Lung microvascular endothelial cell (primary cell): ENCODE measurements at places on chromosomes 4 and X. TPM values are rescaled to one million over a fixed set of nuclear protein-coding genes. Genes with fewer than 3 reads are reported as not detected.
A peak's percentile ranks its signal among the peaks of the same experiment; 100 is the strongest.

DNA sequence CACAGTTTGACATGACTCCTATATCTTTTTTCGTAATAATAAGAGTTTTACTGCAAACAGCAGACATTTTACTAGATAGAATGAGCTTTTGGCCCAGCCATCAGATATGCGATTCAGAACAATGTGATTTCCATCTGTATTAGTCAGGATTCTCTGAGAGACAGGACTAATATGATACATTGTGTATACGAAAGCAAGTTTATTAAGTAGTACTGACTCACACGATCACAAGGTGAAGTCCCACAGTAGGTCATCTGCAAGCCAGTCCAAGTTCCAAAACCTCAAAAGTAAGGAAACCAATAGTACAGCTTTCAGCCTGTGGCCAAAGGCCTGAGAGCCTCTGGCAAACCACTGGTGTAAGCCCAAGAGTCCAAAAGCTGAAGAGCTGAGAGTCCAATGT lies 24.1 kb downstream of the CXCL8 start:
- no peak for DNase-seq

The HAND2 gene
- not detected in 2 replicates for total RNA-seq

The TEX13C gene
- not detected in 2 replicates for total RNA-seq

DNA sequence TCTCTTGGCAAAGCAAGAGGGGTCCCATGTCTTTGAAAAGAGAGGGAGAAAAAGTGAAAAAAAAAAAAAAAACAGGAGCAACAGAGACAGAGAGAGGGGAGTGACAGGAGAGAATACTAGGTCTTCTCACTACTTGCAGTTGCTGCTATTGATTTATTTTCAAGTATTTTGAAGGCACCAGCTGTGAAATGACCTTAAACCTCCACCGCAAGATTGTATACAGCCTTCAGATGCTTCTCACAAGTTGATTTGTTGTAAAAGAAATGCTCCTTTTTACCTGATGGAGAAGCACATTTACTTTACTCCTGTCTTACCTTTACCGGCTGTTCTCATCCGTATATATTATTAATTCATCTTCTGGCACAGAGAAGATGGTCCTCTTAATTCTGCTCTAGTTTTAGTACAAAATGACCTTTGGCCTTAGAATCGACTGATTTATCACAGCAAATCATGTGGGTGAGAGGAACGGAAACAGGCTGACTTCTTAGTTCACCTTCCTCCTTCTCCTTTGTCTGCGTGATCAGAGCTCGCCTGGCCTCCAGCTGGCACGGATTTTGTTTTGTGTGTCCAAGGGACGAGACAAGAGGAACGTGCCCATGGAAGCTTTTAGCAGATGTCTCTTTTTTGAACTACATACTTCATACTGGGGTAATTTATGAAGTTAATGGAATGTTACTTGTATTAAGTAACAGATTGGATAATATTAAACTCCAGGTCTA lies 82.4 kb upstream of the PACRGL start:
- no peak for DNase-seq

DNA sequence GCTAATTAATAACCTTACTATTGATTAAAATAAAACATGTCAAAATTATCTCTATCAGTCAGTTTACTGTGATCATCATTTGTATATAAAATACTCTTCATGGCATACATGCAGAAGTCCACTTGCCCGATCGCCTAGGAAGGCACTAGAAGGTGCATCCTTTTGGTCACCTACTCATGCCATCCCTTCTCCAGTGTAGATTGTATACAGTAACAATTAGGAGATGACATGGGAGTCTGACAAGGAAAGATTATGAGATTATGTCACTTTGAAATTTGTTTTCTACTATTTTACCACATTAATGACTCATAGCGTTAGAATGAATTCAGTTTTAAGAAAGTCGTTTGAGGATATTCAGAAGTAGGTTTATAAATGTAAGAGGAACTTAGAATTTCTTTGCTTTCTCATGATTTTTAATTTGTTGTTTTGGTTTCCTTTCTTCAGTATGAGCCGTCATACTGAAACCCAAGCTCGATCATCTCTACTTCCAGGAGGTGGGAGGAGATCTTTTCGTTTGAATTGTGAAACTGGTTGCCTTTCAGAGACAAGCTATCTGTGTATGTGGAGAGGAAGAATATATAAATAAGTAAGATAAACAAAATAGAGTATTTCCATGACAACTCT lies 51.1 kb upstream of the UNC5C start:
- no peak for DNase-seq

GRCh38 chr4:68079928-68080327 lies 49.7 kb downstream of the TMPRSS11F start:
- no peak for DNase-seq

- no peak for DNase-seq
These were observed 43.6 kb upstream of the ENPP6 start for GRCh38 chr4:184261246-184261645.

The PAGE1 gene
- total RNA-seq = not detected in 2 replicates

The TCEAL3 gene
- 5.7 and 6.9 TPM in 2 replicates for total RNA-seq

The S100P gene
- 0.22 and 0.40 TPM in 2 replicates for total RNA-seq

GRCh38 chr4:149574971-149575370 lies 240.7 kb downstream of the IQCM start:
- no peak for DNase-seq

The CTSO gene
- total RNA-seq = 4.6 and 4.8 TPM in 2 replicates

The UGT2B15 gene
- total RNA-seq = not detected in 2 replicates

The EGF gene
- total RNA-seq = not detected in 2 replicates

DNA sequence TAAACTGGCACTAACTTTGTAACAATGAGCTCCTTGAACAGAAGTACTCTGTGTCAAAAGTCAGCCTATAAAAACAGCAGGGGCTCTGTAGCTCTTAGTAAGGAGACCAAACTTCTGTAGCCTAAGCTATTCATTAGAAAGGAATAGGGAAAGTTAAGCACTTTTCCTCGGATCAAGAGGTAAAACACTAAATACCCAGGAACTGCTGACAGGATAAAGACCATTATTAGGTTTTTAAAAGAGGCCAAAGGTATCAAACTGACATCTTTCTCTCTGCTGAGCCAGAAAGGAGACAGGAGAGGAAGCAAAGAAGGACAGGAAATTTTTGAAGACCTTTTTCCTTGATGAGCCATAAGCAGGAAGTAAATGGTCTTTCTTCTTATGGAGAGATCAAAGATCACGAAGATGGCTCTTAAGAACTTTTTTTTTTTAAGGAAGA lies 31.9 kb downstream of the ANAPC10 start:
- peak; percentile 19 for DNase-seq

DNA sequence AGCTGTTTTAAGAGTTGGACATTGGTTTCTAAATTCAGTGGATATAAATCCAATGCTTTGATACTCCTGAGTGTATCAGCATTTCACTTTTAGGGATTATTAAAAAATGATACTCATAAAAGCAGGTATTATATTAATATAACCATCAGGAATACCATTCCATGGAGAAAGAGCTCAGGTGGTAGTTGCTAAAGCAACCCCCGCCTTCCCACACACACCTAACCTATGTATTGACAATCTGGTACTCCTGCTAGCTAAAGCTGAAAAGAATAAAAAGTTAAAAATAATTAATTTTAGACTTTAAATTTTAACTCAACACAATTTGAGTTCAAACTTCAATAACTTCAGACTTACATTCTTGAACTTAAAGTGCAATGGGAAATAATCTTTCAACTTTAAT lies 717.1 kb upstream of the HS3ST1 start:
- DNase-seq = no peak

The WDR17 gene
- under 0.01 and 0.22 TPM in 2 replicates for total RNA-seq

The EFHC2 gene
- total RNA-seq = not detected in 2 replicates

GRCh38 chr4:142354041-142354440 lies 492.1 kb downstream of the INPP4B start:
- no peak for DNase-seq

- DNase-seq = peak; percentile 58
These were observed 92.8 kb downstream of the CBR4 start for GRCh38 chr4:168917138-168917779.

The DOK7 gene
- not detected in 2 replicates for total RNA-seq

- DNase-seq = no peak
These were observed 56.3 kb downstream of the MSN start for GRCh38 chrX:65723706-65724105.

DNA sequence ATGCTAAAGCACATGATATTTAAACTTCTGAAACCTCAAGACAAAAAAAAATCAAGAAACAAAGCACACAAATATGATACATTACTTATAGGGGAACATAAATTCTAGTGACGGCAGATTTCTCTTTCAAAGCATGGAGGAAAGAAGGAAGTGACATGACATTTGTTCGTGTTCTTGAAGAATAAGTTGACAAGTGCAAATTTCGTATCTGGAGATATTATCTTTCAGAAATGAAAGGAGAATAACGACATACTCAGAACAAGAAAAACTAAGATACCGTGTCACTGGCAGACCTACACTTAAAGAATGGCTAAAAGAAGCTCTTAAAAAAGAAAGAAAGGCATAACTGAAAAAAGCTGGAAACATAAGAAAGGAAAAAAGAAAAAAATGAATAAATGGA lies 16.6 kb downstream of the CENPVL2 start:
- DNase-seq = no peak

The PNMA5 gene
- total RNA-seq = not detected in 2 replicates

DNA sequence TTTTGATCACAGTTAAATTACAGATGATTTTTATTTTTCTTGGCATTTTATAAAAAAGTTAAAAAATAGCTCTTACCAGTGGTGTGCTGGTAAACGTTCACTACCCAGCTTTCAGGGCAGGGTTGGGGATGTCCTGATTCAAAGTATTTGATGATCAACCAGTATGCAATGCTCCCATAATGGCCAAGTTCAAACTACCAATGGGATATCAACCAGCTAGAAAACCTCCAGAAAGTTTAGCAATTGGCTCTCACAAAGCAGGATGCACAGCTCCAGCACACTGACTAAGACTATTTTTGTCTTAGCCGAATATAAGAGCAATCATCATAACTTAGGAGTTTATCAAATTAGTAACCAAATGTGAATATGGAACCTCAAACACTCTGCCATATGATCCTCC lies 108.0 kb upstream of the PDE5A start:
- DNase-seq = no peak

DNA sequence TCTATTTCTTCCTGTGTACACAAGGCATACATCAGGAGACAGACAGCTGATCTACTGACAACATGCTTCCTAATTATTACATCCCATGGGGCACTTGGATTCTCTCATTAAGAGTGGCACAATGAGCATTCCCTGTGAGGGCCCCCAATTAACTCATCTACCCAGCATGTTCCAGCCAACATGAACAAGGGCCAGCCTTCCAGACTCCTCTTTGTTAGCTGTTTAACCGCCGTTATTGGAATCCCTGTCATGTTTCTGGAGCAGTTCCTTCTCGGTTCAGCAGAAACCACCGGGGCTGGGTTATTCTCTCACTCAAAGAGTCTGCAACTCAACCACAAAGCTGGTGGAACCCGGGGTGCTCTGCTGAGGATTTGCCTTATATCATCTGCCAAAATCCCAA lies 9.9 kb upstream of the GPM6B start:
- no peak for DNase-seq

The FSTL5 gene
- under 0.01 TPM in 1 of 2 replicates, not detected in the other for total RNA-seq

The CLDN22 gene
- total RNA-seq = not detected in 2 replicates

DNA sequence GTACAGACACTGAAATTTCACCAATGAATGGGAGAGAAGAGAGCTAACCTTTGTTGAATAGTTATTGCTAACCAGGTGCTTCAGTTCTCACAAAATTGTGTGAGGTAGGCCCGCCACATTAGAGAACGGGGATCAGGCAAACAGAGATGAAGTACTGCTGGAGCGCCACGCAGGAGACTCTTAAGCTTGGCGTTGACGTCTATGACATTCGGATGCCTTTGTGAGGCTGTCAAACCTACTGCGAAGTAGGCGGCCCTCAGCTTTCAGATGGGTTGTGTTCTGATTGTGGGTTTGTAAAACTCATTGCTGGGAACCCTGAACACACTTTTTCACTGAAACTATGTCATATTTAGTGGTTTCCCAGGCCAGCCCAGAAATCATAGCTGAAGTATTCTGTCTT lies 173.6 kb downstream of the CBR4 start:
- DNase-seq = no peak

The SHROOM4 gene
- 22.9 and 27.6 TPM in 2 replicates for total RNA-seq

GRCh38 chr4:88005076-88005475 lies 2.4 kb upstream of the PKD2 start:
- no peak for DNase-seq

- no peak for DNase-seq
These were observed 4.0 kb upstream of the HSPA4L start for GRCh38 chr4:127778102-127778501.

- no peak for DNase-seq
These were observed 140.7 kb downstream of the RPS6KA6 start for GRCh38 chrX:84047339-84047738.

- DNase-seq = no peak
These were observed 345.4 kb downstream of the PPP1R2C start for GRCh38 chrX:42432552-42432951.

DNA sequence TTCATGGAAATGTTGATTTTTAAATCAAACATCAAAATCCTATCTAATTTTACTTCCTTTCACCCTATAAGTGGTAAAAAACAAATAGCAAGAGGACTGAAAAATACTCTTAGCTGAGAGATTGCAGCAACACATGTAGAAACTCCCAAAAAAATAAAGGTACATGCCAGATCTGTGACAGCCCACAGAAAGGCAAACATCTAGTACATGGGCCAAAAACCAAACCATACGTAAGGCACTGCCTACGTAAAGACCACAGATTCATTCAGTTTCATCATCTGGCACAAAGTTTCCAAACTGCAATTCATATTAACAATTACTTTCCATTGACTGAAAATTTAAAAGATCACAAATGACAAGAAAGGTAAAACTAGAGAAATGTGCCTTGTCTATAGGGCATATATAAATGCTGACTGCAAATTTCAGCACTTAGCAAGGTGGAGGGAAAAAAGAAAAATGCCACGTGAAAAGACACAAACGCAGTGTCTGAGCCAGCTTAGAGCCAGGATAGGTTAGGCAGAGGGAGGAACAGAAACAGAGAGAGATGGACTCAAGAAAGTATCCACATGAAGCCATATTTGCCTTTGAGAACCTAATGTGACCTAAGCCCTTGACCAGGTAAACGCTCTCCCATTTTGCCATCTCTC lies 88.1 kb downstream of the TSPAN5 start:
- DNase-seq = no peak

DNA sequence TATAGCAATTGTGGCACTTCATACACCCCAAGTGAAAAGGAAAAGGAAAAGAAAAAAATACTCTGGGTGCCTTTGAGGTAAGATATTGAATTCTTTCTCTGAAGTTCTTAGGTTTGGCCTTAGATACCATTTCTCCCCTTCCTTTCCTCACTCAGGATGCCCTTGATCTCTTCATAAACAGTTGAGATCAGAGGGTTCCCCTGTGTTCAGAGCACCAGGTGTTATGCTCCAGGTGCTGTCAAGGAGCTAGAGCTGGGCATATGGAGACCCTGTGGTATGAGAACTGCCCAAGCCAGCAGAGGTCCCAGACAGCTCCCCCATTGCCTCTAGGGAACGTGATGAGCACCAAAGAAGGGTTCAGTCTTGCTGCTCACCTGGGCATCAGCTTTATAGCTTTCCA lies 17.1 kb upstream of the CD40LG start:
- DNase-seq = no peak

GRCh38 chrX:97402903-97403302 lies 519.2 kb downstream of the RPA4 start:
- DNase-seq = no peak

The ENPP6 gene
- total RNA-seq = not detected in 2 replicates
